A549 treated with Hydrocortisone at 1 μM for 4 hours (cell line): ENCODE measurements at places on chromosomes 2 and 18. TPM values are rescaled to one million over a fixed set of nuclear protein-coding genes. Genes with fewer than 3 reads are reported as not detected.

SEPTIN2 gene
- total RNA-seq, result 232 to 336 TPM (median 263 TPM) in 5 replicates

NBEAL1 gene
- total RNA-seq, result 3.7 to 5.1 TPM (median 4.4 TPM) in 5 replicates

IL36B gene
- 0.08 to 0.20 TPM (median 0.12 TPM) in 3 of 5 replicates, not detected in the others for total RNA-seq

ALPG gene
- 0.31 to 0.38 TPM (median 0.36 TPM) in 5 replicates for total RNA-seq
